EH (cell line): ENCODE measurements at places on chromosomes 3 and 15.

DNA sequence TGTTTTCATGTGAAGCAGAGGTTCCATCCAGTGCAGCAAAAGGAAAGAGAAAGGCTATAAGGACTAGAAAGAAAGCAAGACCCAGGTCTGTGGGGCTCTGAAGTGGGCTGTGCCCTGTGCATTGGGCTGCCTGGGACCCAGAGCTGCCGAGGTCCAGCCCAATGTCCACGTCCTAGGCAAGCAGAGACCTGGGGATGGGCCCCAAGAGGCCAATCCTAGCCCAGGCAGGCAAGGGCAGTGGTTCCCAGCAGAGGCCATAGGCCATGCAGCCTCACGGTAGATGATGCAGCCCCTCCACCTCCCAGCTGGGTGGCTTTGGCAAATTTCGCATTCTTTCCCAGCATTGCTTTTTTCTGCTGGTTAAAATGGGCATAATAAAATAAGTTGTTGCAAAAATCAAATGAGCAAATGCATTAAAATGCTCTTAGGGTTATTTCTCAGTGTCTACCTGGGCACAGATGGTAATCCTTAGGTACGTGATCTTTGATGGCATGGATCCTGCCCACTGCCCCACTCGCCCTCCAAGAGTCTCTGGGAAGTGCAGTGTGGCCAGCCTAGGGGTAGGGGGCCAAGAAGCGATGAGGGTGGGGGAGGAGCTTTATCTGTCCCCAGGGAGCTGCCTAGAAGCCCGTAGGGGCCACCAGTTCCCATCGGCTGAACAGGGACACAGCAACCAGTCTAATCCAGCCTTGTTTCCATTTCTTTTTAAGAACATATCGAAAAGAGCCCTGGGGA lies 22.3 kb upstream of the GP9 start:
- DNase-seq, result no peak

GRCh38 chr3:78285032-78285728 lies 1245.3 kb downstream of the ROBO2 start:
- no peak for DNase-seq

GRCh38 chr15:24943361-24943760 lies 11.4 kb upstream of the SNRPN start:
- DNase-seq, result no peak

DNA sequence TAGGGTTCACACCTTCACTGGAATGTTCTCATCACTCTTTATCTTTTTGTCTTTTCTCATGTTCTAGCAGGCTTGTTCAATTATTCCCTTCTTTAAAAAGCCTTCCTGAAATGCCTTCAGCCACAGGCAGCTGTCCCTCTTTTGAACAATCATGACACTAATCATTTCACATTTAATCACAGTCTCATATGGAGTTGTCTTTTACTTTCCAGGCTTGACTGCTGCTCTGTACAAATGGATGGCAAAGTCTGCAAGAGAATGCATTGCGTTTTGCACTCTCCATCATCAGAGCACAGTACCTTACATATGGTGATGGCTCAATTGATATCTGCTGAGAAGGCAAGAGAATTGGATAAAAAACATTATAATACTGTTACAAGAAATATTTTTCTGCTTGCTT lies 529.8 kb downstream of the DIPK2A start:
- DNase-seq, result no peak

GRCh38 chr15:37638116-37638515 lies 296.3 kb upstream of the TMCO5A start:
- no peak for DNase-seq

DNA sequence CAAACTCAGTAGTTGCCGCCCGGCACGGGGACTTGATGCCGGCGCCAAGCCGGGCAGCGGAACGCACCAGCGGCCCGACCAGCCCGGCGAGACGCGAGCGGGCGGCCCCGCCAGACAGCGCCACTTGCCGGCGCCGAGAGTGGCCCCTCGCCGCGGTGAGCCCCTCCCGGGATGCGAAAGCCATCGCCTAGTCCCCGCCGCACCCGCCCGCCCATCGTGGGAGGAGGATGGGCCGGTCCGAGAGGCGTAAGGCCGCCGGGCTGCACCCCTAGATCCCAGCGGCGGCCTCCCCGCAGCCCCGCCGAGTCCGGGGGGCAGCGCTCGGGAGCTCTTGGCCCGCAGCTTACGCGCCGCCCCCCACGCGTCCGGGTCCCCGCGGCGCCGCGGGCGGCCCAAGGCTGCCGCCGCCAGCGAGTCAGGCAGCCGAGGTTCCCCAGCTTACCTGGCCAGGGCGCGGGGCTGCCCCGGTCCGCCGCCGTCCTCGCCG lies 609 bp downstream of the GOLGA8A start:
- peak; percentile 38 for DNase-seq
